Inflammatory macrophage treated with lipopolysaccharide for 4 hours (primary cell): ENCODE measurements at places on chromosomes 2 and 18.

GRCh38 chr2:236973343-236973980 lies 112.2 kb upstream of the COPS8 start:
- DNase-seq: no peak

GRCh38 chr2:189049709-189050164 lies 75.6 kb downstream of the COL3A1 start:
- no peak for DNase-seq

- no peak for DNase-seq
These were observed 22.2 kb downstream of the SPAG16 start for GRCh38 chr2:213306316-213306942.

GRCh38 chr2:219099329-219099728 lies 38.6 kb upstream of the IHH start:
- DNase-seq: peak; percentile 96

GRCh38 chr2:143171817-143172216 lies 42.6 kb downstream of the ARHGAP15 start:
- no peak for DNase-seq

DNA sequence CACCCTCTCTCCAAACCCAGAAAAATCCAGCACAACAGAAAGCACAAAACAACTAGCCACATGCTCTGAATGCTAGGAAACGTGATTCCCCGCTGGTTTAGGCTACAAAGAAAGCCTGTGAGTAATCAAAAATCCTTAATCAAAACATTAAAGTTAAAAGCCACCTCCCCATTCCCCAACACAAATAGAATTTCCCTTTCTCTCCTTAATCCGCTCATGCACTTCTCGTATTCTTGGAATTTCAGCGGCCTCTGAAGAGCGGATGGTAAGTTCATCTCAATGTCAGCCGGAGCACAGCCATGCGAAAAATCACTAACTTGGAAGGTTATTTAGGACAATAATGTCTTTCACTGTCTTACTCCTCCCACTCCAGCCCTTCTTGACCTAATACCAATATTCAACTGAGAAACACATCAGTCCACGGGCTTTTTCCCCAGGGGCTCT lies 126.7 kb downstream of the OSBPL1A start:
- no peak for DNase-seq

- DNase-seq: peak; percentile 2
These were observed 7.8 kb downstream of the RAX start for GRCh38 chr18:59265246-59265973.

- DNase-seq: no peak
These were observed 3.6 kb downstream of the COL5A2 start for GRCh38 chr2:189175869-189176433.

DNA sequence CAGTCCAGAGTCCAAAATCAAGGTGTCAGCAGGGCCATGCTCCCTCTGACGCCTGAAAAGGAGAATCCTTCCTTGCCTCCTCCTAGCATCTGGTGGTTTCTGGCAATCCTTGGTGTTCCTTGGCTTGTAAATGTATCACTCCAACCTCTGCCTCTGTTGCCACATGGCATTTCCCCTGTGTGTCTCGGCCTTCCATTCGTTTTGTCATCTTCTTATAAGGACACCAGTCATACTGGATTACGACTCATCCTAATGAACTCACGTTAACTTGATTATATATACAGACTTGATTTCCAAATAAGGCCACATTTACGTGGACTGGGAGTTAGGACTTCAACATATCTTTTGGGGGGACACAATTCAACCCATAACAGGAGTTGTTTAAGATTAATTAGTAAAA lies 15.8 kb downstream of the PMAIP1 start:
- peak; percentile 69 for DNase-seq

GRCh38 chr2:240155745-240156390 lies 15.4 kb upstream of the OTOS start:
- DNase-seq: no peak

GRCh38 chr2:170660409-170660808 lies 54.7 kb upstream of the SP5 start:
- DNase-seq: no peak

GRCh38 chr2:45339253-45339652 lies 271.8 kb downstream of the SRBD1 start:
- no peak for DNase-seq

DNA sequence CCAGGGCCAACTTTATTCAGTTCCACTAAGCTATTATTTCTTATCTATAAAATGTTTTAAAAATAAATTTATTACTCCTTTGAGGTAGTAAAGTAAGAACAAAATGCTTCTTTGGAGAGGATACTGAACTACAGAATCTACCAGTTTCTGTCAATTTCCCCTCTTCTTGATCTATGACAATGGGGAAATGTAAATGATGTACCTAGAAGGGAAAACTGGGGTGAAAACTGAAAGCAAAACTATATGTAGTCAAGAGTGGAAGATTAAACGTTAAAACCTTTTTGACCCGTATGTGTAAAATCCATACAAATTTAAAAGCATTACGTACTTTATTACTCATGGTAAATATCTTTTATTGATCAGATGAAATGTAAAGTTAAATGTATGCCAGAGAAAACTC lies 1287.8 kb upstream of the TMEFF2 start:
- DNase-seq: no peak

- peak; percentile 46 for DNase-seq
These were observed 76.1 kb upstream of the PMAIP1 start for GRCh38 chr18:59823596-59824195.

DNA sequence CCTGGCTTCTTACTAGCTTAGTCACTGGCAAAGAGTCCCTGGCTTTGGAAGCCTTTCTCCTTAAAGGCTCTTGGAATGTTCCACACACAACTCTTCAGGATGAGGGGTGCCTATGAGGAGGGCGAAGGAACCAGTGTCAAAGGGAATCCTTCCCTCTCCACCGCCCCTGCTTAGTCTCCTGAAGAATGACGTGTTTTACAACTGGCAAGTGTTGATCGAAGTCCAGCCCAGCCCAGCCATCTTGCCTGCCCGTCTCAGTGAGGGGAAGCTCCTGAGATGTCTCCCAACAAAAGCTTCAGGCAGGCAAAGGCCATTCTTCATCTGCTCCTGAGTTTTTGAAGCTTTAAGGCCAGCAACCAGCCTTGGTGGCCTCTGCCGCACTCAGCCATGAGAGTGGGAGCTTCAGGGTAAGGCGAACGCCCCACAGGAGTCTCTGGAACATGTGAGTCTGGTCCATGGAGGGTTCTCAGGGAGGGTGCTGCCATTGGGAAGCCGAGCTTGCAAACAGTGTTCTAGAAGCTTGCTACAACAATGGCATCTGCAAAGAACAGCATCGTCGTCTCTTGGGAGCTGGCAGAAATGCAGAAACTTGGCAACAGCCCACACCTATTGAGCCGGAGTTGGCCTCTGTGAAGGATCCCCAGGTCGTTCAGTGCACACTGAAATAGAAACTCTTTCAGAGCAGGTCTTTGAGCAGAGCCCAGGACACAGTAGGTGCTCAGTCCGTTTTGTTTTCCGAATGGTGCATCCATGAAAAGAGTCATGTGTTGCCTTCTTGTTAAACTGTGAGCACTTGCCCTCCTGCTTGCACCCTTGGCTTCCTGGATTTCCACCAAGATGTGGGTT lies 220.7 kb downstream of the SEPTIN10 start:
- DNase-seq: no peak

- no peak for DNase-seq
These were observed 58.5 kb downstream of the CABYR start for GRCh38 chr18:24197412-24197811.

DNA sequence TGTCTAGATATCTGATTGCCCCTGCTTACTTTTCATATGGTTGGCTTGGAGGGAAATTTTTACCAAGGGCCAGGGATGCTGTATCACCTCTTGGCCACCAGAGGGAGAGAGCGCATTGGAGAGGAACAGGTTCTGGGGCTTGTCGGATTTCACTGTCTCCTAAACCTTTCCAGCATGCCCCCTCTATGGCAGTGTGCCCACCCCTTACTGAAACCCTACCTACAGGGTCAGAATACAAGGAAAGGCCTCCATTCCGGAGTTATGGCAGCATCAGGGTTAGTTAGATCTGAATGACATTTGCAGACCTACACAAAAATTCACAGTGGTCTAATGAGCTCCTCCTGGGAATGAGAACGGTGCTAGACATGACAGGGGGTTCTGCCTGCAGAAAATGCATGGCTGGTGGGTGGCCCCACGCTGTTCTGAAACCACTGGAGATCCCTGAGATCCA lies 5.8 kb downstream of the SLC14A2 start:
- DNase-seq: peak; percentile 36

GRCh38 chr2:20037660-20038059 lies 13.8 kb downstream of the LAPTM4A start:
- no peak for DNase-seq

DNA sequence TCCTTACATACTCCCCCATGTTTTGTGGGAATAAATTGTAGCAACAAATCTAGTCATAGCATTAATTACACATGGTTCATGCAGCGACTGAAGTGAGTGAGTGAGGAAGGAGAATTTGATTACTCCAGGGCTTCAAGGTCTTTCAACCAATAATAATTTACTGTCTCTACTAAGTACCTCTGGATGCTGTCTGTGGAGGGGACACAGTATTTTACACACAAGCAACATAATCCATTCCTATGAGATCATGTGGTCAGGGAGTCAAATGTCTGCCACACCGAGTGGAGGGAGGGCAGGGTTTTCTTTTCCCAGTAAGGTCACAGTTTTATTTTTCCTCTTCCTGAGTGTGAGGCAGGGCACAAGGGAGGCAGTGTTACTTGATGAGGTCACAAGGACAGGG lies 334.7 kb upstream of the CELF4 start:
- no peak for DNase-seq

GRCh38 chr2:205175831-205176230 lies 506.5 kb upstream of the NRP2 start:
- no peak for DNase-seq

GRCh38 chr2:9975805-9976447 lies 24.4 kb downstream of the GRHL1 start:
- peak; percentile 75 for DNase-seq

- DNase-seq: no peak
These were observed 818.0 kb upstream of the ACVR2A start for GRCh38 chr2:147026664-147027295.

- no peak for DNase-seq
These were observed 71.8 kb upstream of the HS6ST1 start for GRCh38 chr2:128390256-128390990.

DNA sequence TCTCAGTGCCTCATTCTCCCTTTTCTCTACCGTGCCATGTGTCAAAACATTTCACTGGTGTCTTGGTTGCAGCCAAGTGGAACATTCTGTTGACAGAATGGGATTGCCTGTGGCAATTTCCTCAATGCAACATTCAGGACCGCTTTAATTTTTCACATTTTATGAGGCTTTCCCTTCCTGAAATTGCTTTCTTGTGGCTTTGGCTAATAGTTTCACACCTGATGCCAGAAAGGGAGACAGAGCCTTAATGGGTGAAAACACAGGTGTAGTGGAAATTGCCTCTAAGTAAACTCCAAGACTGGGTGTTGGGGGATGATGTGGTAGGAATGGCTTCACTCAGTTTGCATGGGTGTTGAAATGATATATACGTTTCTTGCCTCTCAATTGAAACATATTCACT lies 278.3 kb downstream of the TSN start:
- no peak for DNase-seq

DNA sequence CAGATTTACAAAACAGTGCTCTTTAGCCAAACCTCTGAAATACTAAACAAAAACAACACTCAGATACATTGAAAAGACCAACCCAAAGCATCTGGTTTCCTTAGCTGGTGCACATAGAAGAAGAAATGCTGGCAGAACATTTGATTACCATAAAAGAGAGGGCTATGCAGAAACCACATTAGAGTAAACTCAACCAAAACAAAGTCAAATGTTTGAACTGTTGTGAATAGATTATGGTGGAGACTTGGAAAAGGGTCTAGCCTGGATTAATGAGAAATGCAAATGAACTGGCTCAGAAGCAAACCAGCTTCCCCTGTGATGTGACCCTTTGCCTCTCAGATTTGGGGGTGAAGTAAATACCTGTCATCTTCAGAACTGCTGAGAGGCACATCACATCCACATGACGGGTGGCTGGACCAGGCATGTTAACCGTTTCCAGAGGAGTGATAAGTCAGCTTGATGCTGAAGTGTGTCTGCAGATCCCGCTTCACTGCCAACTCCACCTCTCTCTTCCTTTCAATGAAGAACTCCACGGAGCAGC lies 153.0 kb downstream of the NRP2 start:
- no peak for DNase-seq

DNA sequence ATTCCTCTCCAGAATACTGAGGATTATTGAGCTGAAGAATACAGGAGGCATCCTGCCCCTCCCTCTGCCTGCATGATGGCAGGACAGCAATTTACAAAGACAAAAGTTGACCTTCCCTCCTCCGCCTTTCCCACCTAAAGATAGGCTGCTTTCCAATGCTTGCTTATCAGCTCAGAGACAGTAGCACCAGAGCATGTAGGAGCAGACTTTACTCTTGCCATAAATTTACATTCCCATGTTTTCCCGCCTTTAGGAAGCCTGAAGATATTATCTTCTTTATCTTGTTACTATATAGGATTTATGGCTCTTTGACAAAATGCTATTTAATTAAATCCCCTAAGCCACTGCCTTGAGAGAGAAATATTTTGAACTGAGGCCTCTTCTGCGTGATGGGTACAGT lies 135.6 kb upstream of the HNMT start:
- no peak for DNase-seq

GRCh38 chr2:98478907-98479306 lies 34.2 kb downstream of the INPP4A start:
- peak; percentile 38 for DNase-seq

DNA sequence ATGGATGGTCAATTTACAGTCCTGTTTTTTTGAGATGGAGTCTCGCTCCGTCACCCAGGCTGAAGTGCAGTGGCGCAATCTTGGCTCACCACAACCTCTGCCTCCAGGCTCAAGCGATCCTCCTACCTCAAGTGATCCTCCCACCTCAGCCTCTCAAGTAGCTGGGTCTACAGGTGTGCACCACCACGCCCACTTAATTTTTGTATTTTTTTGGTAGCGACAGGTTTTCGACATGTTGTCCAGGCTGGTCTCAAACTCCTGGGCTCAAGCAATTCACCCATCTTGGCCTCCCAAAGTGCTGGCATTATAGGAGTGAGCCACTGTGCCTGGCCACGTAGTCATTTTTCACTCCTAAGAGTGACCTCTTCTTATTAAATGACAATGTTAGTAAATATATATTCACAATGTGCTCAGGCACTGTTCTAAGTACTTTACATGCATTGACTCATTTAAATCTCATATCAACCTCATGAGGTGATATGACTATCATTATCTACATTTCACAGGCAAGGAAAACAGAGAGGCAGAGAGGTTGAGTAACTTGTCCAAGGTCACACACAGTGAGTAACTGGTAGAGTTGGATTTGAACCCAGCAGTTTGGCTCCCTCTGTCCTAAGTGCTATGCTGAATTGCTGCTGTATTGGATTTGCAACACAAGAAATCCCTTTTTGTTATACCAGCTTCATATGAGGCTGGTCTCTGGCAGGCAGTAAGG lies 5.6 kb upstream of the DIS3L2 start:
- DNase-seq: no peak
